Natural killer cell (primary cell): ENCODE measurements at places on chromosomes 4 and X.

- DNase-seq = no peak
These were observed 569 bp downstream of the DCK start for GRCh38 chr4:70994069-70994366.

DNA sequence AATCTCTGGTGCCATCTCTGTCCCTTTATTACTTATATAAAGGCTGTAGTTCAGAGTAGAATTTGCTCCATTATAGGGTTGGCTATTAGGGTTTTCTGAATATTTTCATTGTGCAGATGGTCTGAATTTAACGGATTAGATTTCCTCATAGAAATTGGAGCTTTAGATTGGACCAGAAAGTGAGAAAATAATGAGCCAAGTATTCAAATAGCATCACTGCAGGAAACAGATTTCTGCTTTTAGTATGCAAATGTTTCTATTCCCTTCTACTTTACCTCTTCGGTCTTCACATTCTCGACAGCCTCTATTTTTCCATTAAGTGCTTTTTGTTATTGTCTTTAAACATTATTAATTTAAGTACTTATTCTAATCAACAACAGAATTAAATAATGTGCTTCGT is 55.4 kb downstream of the TRIM2 start:
- DNase-seq = no peak

DNA sequence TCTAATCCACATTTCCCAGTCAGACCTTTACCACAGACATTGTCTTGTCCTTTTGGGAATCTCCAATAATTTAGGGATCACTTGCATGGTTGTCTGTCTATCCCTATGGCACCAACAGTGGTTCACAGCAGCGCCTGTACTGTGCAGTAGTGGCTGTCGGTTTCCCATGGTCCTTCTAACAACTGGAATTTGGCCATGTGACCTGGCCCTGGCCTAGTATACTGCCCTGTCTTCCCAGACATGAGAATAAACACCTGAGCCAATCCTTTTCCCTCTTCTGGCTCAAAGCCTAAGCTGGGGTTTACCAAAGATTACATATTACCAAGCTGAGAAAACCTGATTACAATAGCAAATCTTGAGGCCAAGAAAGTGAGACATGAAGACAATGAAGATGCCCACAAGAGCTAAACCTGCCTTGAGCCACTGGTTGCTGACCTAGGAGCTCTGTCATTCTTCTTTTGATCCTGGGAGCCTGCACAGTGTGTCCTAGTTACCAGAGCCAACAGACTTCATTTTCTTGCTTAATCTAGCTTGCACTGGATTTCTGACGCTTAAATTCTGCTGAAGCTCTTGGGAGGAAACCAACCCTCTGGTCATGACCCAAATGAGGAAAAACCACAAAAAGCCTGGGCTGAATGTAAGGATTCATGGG is 92.1 kb downstream of the SCD5 start:
- DNase-seq = no peak

DNA sequence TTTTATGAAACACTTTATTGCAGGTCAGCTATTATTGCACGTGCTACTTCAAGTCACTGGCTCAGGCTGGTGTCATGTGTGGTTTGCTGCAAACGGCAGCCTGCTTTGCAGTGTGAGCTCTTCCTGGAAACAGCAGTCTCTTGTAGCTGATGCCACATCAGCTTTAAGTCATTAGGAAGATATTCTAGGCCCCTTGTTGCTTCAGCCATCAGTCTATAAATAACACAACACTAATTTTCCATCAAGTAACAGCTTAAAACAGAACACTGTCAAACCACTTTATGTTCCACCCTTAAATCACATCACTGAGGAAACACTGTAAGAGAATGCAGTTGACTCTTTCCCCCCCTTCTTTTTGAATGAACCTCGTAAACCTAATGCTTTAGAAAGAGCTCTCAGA is 93.8 kb downstream of the GATB start:
- no peak for DNase-seq

- DNase-seq = no peak
These were observed 285.5 kb downstream of the CRLF2 start for GRCh38 chrX:926991-927390.
